HAP-1 (cell line): ENCODE measurements at places on chromosomes 6 and 20.

GRCh38 chr20:18018100-18018499, 39.6 kb downstream of the OVOL2 start:
- DNase-seq: no peak

DNA sequence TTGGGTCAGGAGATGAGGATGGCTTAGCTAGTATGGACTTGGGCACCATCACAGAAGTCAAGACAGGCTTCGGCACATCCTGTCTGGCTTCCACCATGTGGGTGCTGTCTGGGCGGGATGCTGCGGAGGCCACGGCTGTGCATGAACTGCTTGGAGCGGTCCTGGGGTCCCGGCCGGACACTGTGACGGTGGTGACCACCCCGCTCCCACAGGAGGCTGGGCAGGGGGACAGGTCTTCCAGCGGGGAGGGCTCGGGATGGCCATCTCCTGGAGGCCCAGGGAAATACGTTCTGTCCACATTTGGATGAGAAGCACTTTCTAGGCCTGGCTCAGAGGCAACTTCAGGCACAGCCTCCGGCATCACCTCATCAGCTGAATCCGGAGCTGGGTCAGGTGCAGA, 32.1 kb upstream of the TCFL5 start:
- no peak for DNase-seq

GRCh38 chr6:2204272-2204671, 41.1 kb downstream of the GMDS start:
- DNase-seq: no peak

DNA sequence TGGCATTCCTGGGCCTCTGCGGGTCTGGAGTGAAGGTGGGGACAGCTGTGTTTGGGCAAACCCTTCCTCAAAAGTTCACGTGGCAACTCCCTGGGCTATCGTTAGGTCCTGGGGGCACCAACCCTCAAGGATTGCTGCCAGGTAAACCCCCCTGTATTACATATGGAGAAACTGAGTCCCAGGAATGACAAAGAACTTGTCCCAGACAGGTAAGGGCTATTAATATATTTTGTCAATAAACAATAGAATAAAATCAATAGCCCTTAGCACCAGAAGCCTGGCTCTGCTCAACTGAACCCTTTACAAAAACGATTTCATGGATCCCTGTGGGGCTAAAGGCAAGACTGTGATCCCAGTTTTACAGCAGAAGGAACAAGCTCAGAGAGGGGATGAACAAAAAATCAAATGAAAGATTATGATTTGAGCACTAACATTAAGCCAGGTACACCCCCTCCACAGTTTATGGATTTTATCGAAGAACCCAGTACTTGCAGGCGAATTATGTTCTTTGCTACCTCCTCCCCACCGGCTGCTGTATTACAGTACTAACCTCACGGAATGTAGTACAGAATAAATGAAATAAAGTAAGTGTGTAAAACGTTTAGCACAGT, 2.7 kb downstream of the ID1 start:
- DNase-seq: no peak

GRCh38 chr6:53342217-53342616, 6.5 kb downstream of the ELOVL5 start:
- DNase-seq: no peak

DNA sequence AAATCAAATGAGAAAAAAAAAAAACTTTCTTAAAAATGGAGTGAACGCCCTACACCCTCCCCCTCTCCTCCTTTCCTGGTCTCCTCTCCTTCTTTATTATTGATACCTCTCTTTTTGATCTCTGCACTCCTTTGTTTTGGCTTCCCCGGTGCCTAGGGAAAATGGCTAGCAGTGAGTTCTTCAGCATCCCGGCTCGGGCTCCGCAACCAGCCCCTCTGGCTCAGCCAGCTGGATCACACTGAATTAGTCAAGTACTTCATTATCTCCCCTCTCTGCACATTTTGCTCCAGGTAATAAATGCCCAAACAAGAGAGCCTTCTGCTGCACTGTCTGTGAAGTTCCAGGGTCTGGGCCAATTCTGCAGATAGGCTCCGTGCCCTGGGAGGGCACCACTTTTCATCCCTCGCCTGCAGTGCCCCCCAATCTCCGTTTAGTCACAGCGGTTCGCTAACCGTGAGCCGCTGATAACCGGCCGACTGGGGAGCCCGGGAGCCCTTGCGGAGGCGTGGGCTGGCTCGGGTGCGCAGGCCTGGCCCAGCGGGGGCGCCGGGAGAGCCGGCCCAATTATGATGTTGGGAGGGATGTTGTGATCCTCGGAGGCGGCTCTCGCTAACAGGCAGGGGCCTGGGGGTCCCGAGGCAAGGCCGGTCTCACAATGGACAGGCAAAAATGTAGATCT, 301.9 kb downstream of the TFAP2A start:
- DNase-seq: no peak

DNA sequence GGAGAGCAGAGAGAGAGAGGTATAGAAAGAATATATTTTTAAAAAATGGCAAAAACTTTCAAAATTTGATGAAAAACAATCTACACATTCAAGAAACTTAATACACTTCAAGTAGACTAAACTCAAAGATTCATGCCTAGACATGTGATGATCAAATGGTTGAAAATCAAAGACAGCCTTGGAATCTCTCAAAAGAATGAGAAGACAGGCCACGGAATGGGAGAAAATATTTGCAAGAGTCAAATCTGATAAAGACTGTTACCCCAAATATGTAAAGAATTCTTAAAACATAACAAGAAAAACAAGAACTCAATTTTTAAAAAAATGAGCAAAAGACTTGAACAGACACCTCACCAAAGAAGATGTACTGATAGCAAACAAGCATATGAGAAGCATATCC, 49.7 kb downstream of the THEMIS start:
- DNase-seq: no peak

GRCh38 chr6:43942011-43942442, 172.0 kb downstream of the VEGFA start:
- no peak for DNase-seq

GRCh38 chr6:68313911-68314310, 321.2 kb upstream of the ADGRB3 start:
- no peak for DNase-seq

DNA sequence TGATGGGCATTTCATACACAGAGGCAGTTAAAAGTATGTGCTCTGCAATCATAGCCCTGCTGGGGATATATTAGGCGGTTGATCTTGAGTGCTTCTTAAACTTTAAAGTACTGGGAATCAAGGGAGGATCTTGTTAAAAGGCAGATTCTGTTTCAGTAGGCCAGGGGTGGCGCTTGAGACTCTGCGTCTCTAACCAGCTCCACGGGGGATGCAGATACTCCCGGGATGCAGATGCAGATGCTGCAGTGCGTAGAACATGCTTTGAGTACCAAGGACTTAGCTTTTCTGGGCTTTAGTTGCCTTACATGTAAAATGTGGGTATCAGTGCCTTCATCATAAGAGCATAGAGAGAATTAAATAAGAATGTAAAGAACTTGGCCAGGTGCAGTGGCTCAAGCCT, 44.4 kb upstream of the ENPP5 start:
- DNase-seq: no peak
